ENCODE measurements at places on chromosomes 6 and 20.

DNA sequence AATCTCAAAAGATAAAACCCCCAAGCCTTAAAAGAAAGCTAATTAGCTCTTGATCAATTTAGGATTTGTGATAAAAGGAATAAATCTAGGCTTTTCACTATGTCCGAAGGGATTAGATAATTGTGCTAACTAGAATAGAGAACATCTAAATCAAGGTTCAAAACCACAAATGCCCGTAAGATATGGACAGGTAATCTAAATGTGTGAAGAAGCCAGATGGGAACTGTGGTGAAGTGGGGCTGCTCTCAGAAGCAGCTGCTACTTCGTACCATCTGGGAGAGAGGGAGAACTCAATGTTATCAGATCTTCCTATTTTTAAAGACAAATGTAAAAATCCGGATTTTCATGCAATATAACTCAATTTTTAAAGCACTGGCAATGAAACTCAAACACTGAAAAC is 44.2 kb downstream of the NCOA6 start:
- no peak for DNase-seq

DNA sequence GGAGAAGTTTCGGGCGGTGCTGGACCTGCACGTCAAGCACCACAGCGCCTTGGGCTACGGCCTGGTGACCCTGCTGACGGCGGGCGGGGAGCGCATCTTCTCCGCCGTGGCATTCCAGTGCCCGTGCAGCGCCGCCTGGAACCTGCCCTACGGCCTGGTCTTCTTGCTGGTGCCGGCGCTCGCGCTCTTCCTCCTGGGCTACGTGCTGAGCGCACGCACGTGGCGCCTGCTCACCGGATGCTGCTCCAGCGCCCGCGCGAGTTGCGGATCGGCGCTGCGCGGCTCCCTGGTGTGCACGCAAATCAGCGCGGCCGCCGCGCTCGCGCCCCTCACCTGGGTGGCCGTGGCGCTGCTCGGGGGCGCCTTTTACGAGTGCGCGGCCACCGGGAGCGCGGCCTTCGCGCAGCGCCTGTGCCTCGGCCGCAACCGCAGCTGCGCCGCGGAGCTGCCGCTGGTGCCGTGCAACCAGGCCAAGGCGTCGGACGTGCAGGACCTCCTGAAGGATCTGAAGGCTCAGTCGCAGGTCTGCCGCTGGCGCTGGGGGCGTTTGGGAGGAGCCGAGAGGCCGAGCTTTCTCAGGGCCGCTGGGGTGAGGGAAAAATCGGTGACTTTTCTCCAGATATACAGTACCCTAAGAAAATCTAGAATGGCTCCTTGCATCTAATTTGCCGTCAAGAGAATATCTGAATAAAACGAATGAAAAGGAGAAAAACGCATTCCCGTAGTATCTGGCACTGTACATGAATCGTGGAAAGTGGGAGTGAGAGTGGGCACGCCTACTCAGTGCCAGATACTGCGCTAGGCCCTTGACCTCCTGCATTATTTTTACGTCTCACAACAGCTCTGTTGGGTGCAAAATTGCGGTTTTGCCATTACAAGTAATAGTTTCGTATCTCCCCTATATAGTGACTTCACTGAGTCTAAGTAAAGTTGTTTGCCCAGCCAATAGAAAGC is 1.0 kb downstream of the CALHM6 start:
- peak; percentile 69 for DNase-seq

DNA sequence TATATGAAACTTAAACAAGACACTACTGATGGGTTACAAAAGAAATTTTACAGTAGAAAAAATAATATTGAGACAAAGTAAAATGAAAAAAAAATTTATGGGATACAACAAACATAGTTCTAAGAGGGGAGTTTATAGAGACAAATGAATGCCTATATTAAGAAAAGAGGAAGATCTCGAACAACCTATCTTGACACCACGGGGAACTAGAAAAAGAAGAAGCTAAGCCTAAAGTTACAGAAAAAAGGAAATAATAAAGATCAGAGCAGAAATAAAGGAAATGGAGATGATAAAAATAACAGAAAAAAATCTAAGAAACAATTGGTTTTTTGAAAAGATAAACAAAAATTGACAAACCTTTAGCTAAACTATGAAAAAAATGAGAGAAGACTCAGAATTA is 9.1 kb upstream of the ECHDC1 start:
- no peak for DNase-seq

DNA sequence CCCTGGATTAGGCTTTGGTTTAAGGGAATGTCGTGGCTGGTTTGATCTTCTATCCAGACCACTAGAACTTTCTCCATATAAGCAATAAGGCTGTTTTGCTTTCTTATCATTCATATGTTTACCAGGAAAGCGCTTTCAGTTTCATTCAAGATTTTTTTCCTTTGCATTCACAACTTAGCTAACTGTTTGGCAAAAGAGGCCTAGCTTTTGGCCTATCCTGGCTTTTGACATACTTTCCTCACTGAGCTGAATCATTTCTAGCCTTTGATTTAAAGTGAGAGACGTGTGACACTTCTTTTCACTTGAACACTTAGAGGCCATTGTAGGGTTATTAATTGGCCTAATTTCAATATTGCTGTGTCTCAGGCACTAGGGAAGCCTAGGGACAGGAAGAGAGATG is 1.7 kb upstream of the FAM50B start:
- DNase-seq: no peak

- DNase-seq: peak; percentile 65
These were observed 45.9 kb upstream of the ZNFX1 start for GRCh38 chr20:49323622-49324238.
